Activated T-helper 1 cell treated with anti-CD3 and anti-CD28 coated beads, Interleukin-2, amount 50 U/mL, for 16 hours (primary cell): ENCODE measurements at places on chromosomes 4 and X.

GRCh38 chr4:19927381-19927780 is 324.3 kb upstream of the SLIT2 start:
- DNase-seq, result no peak

DNA sequence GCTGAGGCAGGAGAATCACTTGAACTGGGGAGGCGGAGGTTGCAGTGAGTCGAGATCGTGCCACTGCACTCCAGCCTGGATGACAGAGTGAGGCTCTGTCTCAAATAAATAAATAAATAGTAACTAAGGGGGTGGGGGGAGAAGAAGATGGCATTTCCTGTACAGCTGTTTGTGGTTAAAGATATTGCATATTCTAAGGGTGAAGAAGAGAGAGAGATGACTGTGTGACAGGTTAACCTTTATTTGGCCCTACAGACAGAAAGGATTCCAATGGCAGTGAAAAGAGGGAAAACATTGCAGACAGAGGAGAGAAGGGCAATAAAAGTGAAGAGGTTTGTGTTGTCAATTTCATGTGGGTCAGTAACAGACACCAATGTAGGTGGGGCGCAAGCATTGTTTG is 9.4 kb downstream of the TASL start:
- no peak for DNase-seq

DNA sequence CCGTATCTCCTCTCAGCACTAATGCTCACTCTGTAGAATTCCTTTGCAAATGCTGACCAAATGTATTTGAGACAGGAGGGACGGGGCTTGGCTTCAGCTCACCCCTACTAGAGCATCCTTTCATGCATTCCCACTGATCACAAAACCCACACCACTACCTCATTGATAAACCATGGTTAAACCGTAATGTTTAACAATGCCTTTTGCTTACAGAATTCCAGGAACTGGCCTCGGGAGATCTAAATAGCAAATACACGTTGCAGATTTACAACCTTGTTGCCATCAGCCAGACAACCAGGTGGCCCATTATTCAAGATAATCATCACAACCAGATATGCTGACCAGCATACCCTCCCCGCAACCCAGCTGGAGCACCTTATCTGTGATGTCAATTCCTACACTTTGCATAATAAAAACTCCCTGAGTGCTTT is 391.9 kb downstream of the KCTD8 start:
- DNase-seq, result no peak

GRCh38 chr4:41363384-41363981 is 106.8 kb downstream of the UCHL1 start:
- no peak for DNase-seq
